Muscle of back (tissue), 13 donors: ENCODE measurements at places on chromosomes 12 and 14. TPM values are rescaled to one million over a fixed set of nuclear protein-coding genes. Genes with fewer than 3 reads are reported as not detected.

DNA sequence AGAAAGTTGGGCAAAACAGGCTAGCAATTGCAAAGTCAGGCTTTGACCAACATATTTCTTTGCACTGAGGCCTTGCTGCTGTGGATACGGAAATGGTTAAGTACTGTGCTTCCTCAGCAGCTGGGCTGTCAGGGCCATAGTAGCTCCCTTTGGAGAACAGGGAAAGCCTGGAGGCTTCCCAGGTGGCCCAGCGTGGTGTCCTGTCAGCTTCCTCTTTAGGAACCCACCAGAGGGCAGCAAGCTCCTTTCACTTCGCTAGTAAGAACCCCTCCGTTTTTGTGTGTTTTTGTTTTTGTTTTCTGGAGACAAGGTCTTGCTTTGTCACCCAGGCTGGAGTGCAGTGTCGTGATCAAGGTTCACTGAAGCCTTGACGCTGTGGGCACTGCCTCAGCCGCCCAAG is 1.7 kb upstream of the CFAP251 start:
- DNase-seq = no peak

TSPAN19 gene
- polyA plus RNA-seq = 0.31 TPM

DNA sequence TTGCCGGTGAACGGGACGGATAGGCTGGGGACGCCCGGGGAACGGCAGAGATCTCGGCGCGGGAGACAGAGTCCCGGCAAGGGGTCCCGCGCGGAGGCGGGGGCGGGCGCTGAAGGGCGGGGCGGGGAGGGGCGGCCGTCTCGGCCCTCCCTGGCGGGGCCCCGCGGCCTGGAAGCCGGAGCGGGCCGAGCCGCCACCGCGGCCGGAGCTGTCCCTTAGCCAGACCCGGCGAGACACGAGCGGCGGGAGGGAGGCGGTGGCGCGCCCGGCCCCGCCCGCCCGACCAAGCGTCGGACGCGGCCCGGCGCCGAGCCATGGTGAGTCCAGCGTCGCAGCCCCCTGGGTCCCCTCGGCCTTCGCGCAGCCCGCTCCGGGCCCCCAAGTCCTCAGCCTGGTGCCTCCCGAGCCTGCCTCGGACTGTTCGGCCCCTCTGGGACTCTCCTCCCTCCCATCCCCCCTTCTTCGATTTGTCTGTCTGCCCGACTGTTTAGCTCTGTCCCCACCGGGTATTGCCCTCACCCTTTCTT is at the start of gene ARHGEF40:
TSS of gene ARHGEF40 (plus strand) at position 222 of the 527 bp plus-strand sequence. CDS start at position 315, 93 bp downstream.
- DNase-seq = peak; percentile 89

DNA sequence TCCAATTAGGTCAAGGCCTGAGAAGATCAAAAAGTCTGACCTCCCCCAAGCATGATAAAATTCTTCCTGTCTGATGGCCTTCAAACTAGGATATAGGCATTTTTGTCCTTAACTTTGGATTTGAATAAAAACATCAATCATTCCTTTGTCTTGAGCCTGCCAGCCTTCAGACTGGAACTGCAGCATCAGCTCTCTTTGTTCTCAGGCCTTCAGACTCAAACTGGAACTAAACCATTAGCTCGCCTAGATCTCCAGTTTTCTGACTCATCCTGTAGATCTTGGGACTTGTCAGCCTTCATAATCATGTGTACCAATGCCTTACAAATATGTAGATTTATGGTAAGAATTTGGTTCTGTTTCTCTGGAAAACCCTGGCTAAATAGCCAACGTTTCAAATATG is 721.7 kb downstream of the GALC start:
- no peak for DNase-seq

GRCh38 chr14:92847749-92848148 is 53.6 kb downstream of the GOLGA5 start:
- DNase-seq = no peak

BCL2L14 gene
- polyA plus RNA-seq = 0.18 TPM

COPS7A gene
- 65.8 TPM for polyA plus RNA-seq

- DNase-seq = no peak
These were observed 22.5 kb downstream of the PDE3A start for GRCh38 chr12:20390846-20391245.

GRCh38 chr12:68981516-68981915 is 48.5 kb upstream of the CPM start:
- no peak for DNase-seq

DNA sequence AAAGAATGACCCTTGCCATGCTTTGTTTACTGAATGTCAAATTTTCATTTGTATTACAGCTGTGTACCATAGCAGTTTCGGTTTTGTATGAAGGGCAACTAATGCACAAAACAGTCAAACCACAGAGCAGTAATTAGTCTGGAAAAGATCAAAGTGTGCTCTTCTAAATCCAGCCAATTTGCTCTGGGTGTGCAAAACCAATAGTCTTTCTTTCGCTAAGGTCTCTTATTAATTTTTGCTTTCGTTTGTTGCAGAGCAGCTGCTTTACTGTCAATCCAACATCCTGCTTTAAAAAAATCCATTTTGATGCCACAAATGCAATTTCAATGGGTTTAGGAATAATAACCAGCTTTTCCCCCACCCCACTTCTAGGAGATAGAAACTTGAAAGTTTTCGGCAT is 114.2 kb downstream of the BRMS1L start:
- no peak for DNase-seq
